ENCODE measurements at places on chromosomes 7 and 10.

- no peak for DNase-seq
Measured at GRCh38 chr7:8141070-8141469, 120.9 kb downstream of the ICA1 start.

DNA sequence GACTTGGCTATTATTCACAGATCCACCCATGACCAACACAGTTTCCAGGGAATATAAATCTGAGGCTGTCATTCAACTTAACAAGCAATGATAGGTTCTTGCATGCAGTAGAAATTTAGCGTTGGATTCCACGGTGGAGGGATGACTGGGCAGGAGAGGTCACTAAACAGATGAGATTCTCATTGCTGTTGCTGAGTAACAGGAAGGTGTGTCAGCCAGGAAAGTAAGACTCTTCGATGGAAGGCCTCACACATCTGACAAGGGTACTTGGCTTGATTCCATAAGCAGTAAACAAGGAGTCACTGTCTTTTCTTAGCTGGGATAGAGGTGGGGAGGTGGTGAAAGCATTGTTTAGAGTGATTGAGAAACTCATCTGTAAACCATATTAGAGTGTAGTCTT, 1152.0 kb downstream of the SORCS3 start:
- no peak for DNase-seq

- no peak for DNase-seq
Measured at GRCh38 chr7:45457591-45457990, 116.6 kb upstream of the ADCY1 start.

GRCh38 chr10:57562211-57562610, 705.5 kb downstream of the IPMK start:
- no peak for DNase-seq

- no peak for DNase-seq
Measured at GRCh38 chr7:121180436-121181063, 148.2 kb upstream of the WNT16 start.

- no peak for DNase-seq
Measured at GRCh38 chr7:27910326-27910725, 170.4 kb downstream of the TAX1BP1 start.

- no peak for DNase-seq
Measured at GRCh38 chr10:14688606-14689005, 86.1 kb downstream of the FAM107B start.

DNA sequence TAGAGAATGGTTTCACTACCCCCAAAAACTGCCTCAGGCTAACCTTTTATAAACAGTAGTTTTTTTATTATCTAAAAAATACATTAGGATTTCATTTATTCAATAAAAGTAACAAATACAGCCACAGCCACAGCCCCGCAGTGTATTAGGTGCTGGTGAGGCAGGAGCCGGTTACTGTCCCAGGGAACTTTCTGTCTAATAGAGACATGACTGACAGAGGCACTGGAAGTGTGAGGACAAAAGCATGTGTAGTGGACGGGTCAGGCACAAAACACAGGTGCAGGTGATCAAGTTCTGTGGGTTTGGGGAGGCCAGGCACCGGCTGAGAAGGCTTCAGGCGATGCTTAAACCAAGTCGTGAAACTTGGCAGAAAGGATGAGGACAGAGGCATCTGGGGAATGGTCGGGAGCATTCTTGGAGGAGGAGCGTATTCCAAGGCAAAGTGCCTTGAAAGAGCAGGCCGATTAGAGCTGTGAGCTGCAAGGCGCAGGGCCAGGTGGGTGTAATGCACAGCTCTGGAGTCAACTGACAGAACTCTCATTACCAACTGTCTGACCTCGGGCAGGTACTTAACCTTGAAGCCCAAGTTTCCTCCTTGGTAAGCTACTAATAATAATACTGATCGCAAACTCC, 138.2 kb downstream of the USP6NL start:
- no peak for DNase-seq

DNA sequence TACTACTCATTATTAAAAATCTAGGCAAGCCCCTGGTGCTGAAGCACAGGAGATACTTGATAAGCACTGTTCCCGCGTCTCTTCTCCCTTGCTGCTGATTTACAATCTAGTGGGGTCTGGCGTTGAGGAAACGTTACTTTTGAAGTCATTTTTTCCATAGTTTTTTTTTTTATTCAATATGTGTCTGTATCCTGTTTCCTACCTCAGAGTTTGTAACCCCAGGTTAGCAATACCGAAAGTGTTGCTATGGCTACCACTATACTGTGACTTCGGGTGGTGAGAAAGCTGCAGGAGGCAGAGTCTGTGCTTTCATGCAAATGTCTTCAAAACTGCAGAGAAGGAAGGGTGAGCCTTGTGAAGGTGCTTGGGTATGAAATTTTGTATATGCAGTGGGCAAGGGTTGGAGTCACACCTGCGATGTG, 458.8 kb upstream of the GHITM start:
- no peak for DNase-seq
